ENCODE measurements at places on chromosomes 3 and 15.

DNA sequence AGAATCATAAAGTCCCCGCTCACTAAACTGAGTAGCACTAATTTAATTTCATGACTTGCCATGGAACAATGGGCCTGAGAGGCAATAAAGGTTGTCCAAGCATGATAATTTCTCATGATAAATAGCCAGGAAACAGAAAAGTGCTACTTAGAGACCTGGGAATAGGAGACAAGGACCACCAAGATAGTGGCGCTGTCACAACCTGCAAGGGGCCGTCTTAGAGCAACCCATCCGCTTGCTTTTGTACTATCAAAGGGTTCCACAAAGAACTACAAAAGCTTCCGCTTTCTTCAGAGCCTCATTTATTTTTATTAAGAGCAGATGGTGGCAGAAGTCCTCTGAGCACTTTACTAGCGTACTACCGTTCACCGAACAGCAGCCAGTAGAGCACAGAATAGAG lies 421.7 kb upstream of the GRM7 start:
- DNase-seq, result no peak

- DNase-seq, result no peak
These were observed 48.7 kb downstream of the NAALADL2 start for GRCh38 chr3:174907628-174908407.

DNA sequence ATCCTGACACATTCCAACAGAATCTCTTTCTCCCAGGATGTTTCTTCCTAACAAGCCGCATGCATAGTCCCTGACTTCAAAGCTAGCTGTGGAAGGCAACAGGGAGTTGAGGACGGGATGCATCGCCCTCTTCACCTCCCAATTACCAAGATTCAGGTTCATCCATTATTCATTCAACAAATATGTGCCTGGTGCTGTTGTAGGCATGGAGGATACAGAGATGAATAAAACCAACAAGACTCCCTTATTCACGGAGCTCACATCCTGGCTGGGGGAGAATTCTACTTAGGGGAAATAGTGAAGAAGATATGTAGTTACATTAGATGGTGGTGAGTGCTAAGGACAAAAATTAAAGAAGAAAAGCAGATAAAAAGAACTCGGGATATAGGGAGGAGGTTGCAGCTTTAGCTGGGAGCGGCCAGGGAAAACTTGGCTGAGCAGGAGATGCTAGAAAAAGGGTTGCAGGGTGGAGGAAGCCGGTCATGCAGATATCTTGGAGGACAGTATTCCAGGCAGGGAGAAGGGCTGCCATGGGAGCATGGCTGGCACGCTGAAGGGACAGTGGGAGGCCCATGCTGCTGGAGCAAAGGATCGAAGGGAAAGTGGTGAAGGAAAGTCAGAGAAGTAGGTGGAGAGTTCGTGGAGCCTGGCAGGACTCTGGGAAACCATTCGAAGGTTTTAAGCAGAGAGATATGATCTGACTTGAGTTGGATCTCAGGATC lies 5.0 kb downstream of the ITGB5 start:
- no peak for DNase-seq

DNA sequence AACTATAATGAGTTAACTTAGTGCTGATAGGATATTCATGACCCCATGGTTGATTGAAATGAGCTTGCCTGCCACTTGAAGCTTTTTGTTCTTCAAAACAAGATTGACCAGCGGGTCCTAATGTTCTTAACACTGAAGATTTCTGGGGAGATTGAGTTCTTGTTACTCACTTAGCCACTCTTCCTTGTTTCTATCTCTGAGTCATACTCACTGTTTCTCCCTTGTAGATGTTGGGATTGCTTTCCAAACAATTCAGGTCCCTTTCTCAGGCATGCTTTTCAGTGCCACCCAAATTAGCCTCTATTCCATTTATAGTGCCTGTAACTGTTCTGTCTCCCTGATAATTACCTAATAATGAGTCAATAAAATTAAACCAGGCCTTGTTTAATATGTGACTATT lies 517.0 kb downstream of the SQOR start:
- DNase-seq, result no peak
